ELR (cell line): ENCODE measurements at places on chromosomes 6 and 20.

- DNase-seq, result no peak
Observed at GRCh38 chr6:141580131-141580530, 552.6 kb upstream of the GJE1 start.

DNA sequence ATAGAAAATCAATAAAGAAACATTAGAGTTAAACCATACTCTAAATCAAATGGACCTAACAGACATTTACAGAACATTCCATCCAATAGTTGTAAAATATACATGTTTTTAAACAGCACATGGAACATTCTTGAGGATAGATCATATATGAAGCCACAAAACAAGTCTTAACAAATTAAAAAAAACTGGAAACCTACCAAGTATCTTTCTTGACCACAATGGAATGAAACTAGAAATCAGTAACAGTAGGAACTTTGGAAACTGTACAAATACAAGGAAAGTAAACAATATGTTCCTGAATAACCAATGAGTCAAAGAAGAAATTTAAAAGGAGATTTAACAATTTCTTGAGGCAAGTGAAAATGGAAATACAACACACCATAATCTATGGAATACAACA, 91.2 kb upstream of the GLP1R start:
- DNase-seq, result no peak

GRCh38 chr6:12298017-12298978, 8.1 kb downstream of the EDN1 start:
- DNase-seq, result no peak

- peak; percentile 24 for DNase-seq
Observed at GRCh38 chr6:105991561-105992314, 94.4 kb upstream of the PRDM1 start.

- DNase-seq, result no peak
Observed at GRCh38 chr6:67606906-67607828, 1027.9 kb upstream of the ADGRB3 start.

DNA sequence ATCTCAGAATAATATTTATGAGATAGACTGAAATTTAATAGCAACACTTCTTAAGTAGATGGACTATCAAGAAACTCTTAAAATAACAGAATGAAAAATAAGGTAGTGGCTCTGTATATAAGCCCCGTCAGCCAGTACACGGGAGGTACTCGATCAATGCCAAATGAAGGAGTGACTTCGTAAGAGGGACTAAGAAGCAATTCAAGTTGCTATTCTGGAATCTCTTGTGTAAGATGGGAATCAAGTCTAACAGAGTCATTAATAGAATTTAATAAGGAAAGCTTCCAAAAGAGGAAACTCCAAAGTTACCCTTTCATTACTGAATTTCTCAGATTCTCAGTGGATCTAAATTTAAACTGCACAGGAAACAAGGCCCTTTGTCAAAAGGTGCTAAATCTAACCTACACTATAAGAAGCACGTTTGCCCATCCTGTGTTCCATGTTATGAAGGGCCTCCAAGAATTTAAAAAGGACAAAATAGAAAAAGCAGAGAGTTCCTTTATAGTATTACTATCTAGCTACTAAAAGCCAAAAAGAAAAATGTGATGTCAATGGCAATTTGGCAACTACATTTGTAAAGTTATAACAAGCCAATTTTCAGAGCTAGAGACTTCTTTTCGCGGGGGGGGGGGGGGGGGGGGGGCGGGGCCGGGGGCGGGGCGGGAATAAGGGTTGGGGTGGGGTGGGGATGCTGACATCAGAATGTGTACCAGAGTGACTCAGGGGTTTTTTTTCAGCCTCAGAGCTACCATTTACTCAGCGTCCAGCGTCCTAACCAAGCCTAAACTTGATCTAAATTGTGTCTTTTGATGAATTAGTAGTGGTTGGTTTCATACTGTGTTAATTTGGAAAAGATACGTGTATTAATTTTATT, 200.6 kb downstream of the GMPR start:
- DNase-seq, result peak; percentile 70

GRCh38 chr6:1135726-1136414, 176.0 kb upstream of the FOXQ1 start:
- DNase-seq, result no peak

DNA sequence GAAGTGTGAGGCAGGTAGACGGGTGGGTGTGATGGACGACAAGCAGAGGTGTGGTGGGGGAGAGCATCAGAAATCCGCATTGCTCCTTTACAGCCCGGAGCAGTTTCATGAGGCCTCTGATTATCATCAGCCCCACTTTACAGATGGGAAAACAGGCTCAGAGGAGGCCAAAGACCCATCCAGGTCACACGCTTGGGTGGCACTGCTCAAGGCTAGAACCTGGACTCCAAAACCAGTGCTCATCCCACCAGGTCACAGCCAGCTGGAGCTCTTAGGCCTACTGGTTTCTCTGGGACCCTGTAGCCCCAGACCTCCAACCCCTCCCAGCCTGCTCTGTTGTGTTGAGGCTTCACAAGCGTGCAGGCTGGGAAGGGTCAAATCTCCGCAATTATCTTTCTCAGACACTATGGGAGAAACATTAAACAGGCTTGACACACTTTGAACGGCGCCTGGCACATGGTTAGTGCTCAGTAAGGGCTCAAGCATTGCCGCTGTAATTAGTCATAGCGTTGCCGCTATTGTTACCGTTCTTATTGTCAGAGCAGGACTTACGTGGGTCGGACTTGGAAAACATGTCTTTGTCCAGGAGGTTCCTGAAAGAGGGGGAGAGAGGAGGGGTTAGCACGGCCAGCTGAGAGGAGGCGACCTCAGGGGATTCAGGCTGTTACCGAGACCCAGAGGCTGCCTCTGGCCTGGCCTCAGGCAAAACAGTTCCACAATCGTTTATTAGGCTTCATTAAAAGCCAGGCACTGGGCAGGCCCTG, 16.6 kb downstream of the CPNE5 start:
- no peak for DNase-seq

DNA sequence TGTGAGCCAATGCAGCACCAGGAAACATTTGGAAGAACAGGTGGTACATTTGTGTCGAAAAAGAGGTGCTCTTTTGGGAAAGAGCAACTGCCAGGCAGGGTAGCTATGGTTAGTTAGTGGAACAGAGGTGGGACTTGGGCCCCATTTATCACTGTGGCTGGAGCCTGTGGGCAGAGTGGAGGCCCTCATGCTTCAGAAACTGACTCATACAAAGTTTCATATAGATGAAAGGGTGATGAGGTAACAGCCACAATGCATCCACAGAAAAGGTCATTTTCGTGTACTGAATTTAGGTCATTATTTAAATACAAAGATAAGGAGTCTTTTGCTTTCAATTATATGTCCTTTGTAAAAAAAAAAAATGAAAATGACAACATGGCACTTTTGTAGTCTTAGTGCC, 76.4 kb upstream of the HS3ST5 start:
- DNase-seq, result peak; percentile 1

GRCh38 chr6:76774781-76775384, 688.4 kb downstream of the HTR1B start:
- DNase-seq, result peak; percentile 8

DNA sequence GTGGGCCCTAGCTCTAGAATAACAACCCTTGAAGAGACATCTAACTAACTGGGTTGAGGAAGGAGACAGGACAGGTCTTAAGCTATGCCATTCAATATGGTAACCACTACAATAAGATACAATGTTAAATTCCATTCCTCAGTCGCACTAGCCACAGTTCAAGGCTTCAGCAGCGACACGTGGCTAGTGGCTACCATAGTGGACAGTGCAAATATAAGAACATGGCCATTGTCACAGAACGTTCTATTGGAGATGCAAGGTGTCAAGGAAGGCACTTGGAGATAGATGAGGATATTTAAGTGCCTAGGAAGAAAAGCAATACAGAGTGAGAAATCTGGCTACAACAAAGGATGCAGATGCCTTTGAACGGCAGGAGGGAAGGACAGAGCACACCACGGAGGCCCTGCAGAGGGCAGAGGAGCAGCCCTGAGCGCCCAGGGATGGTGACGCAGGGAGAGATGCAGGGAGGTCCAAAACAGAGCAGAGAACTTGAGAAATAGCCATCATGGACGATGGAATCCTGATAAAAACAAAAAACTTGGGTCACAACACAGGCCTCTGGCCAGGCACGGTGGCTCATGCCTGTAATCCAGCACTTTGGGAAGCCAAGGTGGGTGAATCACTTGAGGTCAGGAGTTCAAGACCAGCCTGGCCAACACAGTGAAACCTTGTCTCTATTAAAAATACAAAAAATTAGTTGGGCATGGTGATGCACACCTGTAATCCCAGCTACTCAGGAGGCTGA, 140.7 kb downstream of the ZMYND8 start:
- no peak for DNase-seq

DNA sequence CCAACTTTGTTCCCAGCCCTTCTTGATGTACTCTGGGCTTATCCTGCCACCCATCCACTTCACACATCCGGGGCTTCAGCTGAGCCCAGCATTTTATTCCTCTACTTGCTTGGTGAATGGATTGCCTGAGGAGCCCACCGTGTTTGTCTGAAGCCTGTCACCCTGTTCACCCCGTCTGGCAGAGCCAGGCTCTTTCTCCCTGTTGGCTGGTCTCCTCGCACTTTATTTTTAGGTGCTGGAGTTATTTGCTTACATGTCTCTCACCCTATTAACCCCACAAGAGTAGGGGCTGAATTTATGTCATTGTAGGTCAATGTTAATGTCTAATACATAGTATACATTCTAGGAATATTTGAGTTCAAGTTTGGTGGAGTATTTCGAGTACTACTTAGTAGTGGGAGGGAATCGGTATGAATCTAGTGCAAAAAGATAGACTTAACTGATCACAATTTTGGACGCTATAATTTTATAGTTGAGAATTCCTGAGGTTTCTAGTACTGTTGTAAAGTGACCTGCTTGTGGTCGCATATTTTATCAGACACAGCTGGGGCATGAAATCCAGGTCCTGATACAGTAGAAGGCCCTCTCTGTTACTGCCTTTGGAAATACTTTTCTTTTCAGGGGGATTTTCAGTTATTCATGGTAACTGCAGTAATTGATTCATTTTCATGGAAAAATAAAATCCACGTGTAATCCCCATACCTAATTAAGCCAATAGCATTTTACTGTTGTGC, 10.8 kb downstream of the JARID2 start:
- DNase-seq, result no peak

GRCh38 chr6:29426654-29427053, 11.9 kb downstream of the OR12D1 start:
- peak; percentile 50 for DNase-seq

DNA sequence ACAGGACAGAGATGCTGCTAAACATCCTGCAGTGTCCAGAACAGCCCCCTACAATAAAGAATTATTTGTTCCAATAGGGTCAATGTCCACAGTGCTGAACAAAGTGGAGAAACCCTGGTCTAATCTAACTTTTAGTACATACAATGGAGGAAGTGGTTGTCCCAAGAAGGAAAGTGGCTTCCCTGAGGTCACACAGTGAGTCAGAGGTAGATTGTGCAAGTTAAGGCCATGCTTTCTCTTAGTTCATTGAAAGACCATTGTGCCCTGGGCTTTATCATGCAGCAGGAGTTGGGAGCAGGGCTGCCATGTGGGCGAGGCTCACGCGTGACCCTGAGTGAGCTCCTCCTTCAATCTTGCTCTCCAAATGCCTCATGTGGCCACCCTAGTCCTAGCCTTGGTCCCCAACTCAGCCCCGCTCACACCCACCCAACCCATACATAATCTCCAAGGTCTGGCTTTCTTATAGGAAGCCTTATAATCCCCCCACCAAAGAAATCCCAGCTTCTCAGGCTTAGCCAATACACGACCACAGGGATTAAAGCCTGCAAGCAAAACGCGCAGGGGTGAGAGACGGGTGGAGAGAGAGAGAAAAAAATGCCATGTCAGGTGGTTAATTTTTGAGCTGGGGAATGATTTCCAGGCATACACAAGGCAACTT, 19.9 kb downstream of the SLC13A3 start:
- peak; percentile 30 for DNase-seq

DNA sequence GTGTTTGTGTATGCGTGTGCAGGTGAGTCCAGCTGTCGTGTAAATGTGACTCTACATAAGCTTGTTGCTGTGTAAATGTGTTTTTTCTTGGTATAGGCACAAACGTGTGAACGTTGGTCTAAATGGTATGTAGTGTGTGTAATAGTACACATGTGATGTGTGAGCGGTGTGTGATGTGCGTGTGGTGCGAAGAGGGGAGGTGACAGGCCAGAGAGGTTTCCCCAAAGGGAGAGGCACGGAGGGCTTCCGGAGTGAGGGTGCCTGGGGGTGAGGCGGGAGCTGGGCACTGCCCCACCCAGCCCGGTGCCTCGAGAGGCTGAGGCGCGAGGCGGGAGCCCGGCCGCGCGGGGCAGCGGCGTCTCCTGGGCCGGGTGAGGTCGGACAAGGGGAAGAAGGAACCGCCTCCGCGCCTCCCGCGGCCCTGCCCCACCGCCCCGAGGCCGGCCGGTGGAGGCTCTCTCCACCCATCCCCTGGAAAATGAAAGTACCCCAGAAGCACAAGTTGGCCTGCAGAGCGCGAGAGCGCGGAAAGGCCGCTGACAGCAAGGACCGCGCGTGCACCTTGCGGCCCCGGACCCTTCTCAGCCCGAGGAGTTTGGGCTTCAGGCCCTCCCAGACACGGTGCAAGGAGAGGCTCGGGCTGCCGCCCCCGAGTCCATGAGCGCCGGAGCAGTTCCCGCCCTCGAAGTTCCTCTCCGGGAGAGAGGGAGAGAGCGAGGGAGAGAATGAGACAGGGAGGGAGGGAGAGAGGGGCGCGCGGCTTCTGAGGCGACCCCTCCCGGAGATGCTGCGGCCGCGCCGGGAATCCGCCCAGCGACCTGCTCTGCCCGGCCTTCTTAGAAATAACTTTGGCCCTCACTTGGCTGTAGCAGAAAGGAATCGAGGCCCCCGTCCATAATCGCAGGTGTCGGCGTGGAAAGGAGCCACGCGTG, 43.2 kb upstream of the OSTM1 start:
- DNase-seq, result peak; percentile 51

- peak; percentile 74 for DNase-seq
Observed at GRCh38 chr20:3407040-3407770, at the start of gene DNAAF9. DNAAF9 (minus strand) TSS chr20:3407669; CDS start chr20:3407557, 112 bp downstream.

GRCh38 chr20:51419646-51420045, 122.9 kb downstream of the NFATC2 start:
- DNase-seq, result no peak

DNA sequence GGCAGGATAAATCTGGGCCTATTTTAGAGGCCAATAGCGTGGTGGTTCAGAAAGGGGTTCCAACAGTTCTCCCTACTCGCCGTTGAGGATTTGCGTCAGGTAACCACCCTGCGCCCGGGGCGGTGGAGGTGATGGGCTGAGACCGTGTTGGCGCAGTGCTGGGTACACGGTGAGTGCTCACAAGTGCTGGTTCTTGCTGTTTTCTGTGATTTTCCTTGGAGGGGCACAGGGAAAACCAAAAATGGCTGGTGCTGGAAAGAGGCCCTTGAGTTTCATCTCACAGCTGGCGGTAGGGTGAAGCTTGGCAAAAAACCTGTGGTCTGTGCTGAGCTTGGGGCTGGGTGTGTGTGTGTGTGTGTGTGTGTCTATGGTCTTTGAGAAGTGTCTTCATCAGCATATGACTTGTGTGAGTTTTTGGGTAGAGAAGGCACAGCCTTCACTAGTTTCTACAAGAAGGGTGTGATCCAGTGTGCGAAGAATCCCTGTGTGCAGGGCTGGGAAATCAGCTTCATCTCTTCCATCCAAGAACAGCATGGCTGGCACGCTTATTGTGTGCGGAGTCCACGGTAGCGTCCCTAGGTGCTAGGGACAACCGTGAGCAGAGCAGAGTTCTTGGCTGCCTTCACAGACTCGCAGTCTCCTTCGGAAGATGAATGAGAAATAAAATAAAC, 35.3 kb upstream of the SCRT2 start:
- no peak for DNase-seq
